ENCODE measurements at places on chromosomes 3 and 15.

DNA sequence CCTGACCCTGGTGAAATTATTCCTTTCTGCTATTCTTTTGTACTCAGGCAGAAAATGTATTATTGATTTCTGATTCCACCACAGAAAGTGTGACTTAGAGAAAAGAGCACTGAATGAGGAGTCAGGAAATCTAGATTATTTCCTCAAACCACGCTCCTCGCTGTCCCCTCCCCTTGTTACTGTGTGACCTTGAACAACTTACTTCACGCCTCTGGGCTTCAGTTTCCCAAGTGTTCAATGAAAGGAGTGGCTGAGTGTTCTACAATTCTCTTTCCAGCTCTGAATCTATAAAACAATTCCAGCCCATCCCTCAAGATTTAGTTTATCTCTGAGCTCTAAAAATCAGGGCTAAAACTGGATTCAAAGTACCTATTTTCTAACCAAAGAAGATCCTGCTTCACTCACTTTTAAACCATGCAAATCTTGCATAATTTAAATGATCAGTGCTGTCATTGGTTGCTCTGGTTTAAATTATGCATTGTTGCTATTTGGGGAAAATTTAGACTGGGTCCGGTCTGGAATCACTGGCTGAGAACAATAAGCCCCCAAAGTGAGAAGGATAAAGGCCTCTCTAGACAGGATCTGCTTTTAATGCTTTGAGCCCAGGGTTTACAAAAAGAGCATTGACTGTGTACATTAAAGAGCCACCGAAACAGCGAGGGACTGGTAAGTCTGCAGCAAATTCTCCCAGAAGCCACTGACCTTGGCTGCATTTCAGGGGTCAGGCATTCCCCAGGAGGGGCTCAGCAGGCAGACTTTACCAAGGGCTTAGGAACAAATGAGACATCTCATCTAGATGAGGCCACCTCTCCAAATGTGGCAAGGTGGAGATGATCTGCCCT, 3.2 kb downstream of the TNIK start:
- DNase-seq, result no peak

DNA sequence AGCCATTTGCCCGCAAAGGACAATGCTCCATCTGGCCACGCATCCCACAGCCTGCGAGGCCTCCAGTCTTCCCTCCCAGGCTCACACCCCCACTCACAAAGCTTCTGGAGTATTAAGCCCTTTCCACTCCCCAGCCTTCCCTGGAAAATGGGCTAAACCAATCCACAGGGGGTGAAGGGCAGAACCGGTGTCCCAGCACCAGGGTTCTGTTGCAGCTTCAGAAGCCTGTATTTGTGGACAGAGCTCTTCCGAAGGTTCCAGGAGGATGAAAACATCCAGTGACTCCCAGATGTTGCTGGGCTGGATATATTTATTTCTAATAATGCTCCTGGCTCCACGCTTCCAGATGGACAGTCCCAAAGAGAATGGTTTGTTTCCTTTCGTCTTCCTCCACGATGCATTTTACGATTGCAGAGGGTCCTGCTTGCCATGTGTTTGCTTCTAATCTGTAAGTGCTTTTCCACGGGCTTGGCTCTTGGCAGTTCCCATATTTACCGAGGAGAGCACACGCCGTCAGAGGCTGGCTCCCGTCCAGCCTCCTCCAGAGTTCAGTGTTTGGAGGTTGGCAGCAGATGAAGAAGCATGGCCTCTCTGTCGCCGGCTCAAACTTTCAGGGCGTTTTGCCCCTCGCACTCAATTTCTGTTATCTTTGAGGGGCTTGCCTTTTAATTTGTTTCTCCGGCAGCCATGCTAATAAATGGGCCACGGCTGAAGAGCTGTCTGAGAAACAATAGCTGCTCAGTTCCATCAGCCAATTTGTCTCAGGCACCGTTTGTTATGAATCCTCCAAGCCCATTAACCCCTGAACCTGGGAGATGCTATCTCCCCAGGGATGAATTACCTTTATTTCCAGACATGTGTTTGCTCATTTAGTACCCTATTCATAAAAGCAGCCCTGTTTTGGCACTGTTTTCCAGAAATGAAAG, 367.9 kb upstream of the PROK2 start:
- no peak for DNase-seq

DNA sequence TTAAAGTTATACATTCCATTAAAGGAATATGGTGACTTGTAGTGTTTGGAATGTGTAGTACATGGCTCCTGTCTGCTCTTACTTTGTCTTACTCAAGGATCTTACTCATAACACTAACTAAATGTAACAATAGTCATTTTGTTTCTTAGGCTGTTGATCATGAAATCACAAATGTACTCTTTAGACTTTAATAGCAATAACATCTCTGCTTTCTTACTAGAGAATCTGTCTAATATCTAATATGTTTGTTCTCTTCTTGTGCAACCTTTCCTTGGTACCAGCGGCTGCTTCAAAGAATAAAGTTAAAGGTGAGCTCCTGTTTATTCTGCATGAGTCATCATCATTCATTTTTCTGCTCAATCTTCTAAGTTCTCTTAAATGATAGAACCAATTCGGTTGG, 767.5 kb downstream of the CADM2 start:
- no peak for DNase-seq

DNA sequence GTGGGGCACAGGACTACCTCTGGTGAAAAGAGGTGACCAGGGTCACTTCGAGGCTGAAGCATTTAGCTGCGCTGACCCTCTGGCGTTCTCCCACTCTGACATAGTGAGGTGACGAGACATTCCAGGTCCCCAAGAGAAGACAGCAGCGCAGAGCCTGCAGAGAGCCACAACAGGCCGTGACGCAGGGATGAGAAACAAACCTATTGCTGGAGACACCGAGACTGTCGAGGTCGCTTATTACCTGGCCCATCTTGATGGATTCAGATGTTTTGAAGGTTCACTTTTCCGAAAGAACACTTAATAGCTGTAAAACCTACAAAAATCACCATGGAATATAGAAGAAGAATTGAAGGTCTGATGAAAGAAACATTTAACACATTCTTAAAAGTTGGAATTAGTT, 466.3 kb downstream of the NR2F2 start:
- DNase-seq, result no peak

GRCh38 chr3:89114841-89115223, 7.4 kb downstream of the EPHA3 start:
- no peak for DNase-seq

GRCh38 chr3:38141952-38142273, 3.5 kb downstream of the MYD88 start:
- no peak for DNase-seq

- no peak for DNase-seq
Observed at GRCh38 chr15:76253691-76254473, 57.4 kb downstream of the ETFA start.

GRCh38 chr3:172625404-172625803, 85.5 kb downstream of the NCEH1 start:
- no peak for DNase-seq

DNA sequence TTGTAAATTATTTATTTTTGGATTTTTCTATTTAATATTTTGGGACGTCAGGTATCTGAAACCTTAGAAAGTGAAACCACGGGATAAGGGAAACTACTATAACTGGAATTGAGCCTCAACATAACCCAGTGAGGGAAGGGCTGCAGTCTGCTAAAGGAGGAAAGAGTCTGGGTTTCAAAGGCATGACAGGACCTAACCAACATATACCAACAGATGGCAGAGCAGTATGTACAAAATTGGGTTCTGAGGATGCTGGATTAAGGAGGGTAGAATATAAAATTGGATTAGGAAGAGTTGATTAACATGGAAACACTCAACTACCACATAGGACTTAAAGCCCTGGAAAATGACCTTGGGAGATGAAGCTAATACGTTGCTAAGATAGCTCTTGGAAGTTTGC, 603.5 kb downstream of the MECOM start:
- DNase-seq, result no peak

DNA sequence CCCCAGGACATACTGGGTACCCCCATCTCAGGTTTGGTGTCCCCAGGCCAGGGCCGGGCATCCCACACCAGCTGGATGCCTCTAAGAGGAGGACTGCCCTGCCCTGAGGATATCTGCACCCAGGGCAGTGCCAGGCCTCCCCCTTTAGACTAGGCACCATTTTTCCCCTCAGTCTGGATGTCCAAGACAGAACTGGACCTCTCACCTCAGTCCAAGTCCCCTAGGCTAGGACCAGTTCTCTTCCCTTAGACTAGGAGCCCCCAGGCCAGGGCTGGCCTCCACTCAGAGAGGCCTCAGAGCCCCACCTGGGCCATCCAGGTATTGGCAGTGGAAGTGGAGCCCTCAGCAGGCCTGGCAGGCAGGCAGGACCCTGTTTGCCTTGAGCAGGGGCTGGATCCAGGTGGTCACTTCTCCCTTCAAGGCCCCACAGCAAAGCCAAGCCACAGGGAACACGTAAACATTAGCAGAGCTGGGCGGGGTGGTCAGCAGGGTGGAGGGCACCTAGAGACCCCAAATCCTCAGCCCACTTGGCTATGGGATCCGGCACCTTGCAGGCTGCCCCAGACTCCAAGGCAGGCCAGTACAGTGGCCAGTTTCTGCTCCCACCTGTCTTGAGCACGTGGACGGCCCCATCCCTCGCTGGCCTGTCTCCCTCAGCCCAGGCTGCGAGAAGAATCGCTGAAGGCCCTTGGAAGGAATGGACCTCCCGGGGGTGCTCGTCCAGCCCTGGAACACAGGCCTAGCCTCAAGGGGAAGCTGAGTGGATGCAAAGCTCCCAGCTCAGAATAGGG, 28.3 kb downstream of the PTH1R start:
- no peak for DNase-seq

GRCh38 chr3:32391643-32392535, at the start of gene CMTM7:
Gene CMTM7, plus strand, starts transcription at chr3:32391853. Its CDS starts 54 bp downstream, at chr3:32391907.
- DNase-seq, result peak; percentile 71

DNA sequence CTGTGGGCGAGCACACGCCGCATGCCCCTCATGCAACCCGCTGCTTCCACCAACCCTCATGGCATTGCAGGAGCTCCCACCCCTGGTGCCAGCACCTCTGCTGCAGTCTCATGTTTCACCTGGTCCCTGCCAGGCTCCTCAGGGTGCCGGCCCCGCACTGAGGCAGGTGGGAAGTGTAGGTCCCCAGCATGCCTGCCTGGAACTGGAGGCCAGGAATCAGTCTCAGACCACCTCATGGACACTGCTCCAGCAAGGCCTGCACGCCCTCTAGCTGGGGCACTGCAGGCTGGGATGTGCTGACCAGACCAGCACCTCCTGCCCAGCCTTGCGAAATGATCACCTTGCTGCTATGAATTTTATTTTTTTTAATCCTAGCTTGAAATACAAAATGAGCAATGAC, 39.1 kb downstream of the OCA2 start:
- no peak for DNase-seq

DNA sequence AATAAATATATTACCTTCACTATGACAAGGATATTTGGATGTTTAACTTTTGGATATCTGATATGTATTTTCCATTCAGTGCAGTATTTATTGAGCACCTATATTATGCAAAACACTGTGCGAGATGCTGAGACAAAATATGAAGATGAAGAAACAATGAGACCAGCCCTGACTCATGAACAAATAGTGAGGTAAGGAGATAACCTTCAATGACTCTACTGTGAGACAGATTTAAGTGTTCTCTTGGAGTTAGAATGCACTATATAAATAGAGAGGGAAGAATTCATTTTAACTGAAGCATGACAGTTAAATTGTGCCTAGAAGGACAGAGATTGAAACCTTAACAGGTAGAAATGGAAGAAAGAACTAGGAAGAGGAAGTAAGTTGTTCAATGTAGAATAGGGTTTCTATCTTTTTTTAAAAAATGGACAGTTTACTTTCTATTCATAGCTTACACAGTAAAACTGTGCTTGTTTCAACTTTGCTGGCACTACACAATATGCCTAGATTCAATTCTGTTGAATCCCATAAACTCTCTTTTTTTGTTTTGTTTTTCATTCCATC, 124.2 kb downstream of the ZBTB20 start:
- DNase-seq, result no peak

- DNase-seq, result no peak
Observed at GRCh38 chr3:71202848-71203533, 380.5 kb downstream of the FOXP1 start.

DNA sequence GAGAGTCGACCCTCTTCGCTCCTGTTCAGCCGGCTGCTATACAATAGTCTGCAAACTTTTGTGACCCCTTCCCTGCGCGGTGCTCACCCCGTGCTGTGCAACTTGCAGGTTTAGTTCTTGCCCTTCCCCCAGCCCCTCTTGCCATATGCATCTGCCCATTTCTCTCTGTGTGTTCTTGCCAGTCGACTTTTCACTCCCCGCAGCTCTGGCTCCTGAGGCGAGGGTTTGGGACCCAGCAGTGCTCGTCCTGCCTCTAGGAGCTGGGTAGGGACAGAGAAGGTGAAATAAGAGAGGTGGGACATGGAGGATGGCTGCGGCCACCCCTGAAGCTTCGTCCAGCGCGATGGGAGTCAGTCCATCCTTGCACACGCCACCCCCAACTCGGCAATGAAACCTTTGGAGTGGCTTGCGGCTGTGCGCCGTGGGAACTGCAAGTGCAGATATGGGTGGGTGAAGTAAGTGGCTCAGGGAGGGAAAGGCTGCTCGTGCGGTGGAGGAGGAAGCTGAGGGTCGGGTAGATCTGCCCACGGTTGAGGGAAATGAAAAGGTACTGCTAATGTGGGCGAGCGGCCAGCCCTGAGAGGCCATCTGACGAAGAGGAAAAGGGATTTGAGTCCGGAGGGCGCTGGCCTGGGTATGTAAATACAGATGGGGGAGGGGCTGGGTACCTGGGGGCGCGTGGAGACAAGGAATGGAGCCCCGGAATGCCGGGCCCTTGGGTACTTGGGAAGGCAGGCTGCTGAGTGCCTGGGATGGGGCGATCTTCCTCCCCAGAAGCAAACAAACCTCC, 1.0 kb downstream of the LRRC3B start:
- DNase-seq, result no peak

GRCh38 chr15:70324001-70324974, 226.6 kb upstream of the TLE3 start:
- DNase-seq, result no peak

- DNase-seq, result no peak
Observed at GRCh38 chr3:193231201-193231600, 9.8 kb upstream of the PLAAT1 start.
